ENCODE measurements at places on chromosomes 16 and 17. TPM values are rescaled to one million over a fixed set of nuclear protein-coding genes. Genes with fewer than 3 reads are reported as not detected.

DNA sequence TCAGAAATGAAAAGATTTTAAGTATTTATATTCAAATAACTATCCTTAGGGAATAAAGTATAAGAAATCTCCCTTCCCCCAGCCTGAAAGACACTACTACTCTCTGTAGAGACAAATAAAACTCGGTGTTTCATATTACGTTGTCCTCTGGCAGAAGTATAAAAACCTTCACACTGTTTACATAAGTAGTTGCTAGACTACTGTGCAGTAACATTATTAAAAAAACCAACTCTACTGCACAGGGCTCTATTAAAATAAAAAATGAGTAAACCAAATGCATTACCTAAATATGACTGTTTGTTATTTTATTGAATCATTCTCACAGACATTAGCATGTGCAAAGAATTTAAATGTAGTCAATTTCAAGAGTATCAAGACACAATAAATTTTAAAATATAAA lies 67.4 kb downstream of the MED13 start:
- DNase-seq = no peak

The CCL8 gene
- not detected for total RNA-seq

GRCh38 chr16:81231014-81231413 lies 7.5 kb upstream of the BCO1 start:
- no peak for DNase-seq

DNA sequence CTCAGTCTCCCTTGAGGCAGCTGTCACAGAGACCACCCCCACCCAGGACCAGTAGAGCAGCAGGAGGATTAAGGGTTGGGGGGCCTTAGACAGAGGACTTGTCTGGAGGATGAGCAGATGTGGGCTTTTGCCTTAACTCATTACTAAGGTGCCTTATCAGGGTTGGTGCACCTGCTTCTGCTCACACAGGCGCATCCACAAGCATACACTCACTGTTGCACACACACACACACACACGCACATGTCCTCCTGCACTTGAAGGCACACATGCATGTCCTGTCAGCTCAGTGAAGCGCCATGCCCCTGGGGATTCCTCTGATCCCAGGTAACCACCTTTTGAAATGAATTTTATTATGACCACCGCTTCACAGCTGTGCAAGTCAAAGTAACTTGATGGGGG lies 1.2 kb downstream of the GFAP start:
- no peak for DNase-seq

DNA sequence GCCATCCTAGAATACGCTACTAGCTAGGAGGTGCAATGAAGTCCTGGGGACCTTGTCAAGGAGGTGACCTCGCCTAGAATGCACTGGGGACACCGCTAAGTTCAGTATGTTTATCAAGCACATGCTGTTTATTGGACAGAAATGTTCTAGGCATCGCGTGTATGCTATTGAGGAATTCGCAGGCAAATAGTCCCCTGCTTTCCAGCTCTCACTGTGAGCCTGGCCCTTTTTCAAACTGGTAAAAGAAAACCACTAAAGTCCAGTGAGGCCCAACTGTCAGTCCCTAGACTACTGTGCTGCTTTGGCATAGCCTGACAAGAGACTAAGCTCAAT lies 1.2 kb upstream of the FAM222B start:
- no peak for DNase-seq

The MAP2K6 gene
- total RNA-seq = 18.3 TPM

DNA sequence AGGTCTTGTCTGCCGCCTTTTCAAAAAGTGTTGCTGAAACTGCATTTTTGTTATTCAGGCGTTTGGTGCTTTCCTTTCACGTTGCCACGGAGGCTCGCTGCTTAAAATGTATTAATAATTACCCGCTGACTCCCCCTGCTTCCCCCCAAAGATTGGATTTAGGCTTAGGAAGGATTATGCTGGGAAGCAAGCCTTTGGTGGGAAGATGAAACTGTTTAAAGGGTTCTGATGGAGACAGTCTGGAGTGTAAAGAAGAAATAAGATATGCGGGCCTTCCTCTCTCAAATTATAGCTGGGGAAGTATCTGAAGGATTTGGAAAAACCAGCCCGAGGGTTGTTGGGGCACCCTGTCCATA lies 1.1 kb downstream of the KSR1 start:
- no peak for DNase-seq

The VPS35 gene
- total RNA-seq = 118 TPM

The ADAD2 gene
- not detected for total RNA-seq

GRCh38 chr17:6930749-6931148 lies 65.1 kb upstream of the ALOX12 start:
- no peak for DNase-seq

DNA sequence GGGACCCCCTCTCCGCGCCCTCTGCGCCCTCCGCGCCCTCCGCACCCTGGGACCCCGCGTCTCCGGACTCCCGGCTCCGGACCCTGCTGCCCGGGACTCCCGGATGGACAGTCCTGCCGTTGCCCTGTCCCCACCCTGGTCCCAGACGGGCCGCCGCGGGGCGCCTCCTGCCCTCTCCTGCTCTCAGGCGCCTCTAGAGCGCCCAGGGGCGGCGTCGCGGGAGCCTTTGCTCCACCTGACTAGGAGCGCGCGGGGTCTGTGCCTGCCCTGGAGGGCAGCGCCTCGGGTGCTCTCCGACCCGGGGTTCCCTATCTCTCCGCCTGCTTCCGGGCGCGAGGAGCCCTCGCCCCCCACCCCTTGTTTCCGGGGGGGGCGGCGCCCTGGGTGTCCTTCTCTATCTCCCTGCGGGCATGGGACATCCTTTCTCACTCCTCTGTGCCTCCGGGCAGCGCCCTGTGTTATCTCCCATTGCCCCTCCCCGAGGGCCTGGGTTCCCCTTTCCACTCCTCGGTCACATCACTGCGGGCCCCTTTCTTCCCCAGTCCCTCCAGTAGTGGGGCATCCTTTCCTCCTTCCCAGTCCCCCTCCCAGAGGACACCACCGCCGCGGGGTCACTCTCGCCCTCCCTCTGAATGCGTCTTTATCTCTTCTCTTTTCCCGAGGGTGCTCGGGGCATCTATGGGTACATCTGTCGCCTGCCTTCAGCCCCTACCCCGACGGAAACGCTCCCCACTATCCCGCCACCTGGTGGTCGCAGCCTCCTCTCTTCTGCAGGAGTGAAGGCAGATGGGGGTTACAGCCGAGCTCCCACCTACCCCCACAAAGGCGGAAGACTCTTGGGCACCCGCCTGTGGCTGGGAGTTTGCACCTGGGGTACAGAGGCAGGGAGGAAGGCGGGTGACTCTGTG lies 875 bp downstream of the PRKCB start:
- DNase-seq = peak; percentile 57

DNA sequence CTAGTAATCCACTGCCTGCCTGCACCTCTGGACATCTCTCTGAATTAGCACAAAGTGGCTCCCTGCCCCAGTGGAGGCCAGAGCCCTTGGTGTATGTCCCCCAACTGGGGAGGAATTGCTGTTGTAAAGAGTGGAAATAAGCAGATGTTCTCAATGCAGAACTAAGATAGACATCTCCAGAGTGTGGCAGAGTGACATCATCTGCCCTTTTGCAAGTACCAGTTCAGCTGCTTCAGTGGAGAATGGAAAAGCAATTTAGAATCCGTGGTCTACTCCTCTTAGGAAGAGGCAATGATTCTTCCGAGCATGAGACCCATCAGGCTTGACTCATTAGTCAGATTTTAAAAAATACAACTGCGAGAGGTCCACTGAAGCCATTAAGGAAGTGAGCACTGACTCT lies 1512.0 kb upstream of the GOT2 start:
- no peak for DNase-seq

DNA sequence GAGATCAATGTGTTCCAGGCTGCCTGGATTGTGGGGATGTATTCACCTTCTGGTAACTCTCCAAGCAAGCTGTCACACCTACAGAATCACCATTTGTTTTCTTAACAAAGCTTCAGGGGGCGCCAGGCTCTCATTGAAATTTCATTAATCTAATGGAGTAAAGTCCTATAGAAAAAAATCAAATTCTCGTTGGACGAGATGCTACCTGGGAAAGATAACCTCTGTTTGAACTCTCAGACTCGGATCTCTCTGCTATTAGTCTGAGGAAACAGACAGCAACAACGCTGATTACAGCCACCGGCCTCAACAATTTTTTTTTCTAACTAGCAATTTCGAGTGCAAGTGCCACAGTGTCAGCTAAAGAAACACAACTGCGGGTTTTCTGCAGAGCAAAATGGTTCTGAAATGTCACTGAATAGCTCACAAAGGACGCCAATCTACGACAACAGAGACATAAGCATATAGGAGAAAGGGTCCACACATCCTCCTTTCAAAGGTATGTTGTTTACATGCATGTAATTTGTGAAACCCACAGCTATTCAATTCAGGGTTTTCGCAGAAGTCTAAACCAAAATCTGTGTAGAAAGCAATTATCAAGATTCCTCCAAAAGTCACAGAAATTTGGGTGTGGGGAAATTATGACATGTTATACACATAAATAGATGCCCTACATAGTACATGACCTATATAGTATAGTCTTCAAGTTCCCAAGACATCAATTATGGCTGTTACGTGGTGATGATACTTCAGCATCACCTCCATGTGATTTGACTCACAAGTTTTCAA lies 135.8 kb downstream of the SKAP1 start:
- peak; percentile 45 for DNase-seq
